ENCODE measurements at places on chromosomes 12 and 14.

DNA sequence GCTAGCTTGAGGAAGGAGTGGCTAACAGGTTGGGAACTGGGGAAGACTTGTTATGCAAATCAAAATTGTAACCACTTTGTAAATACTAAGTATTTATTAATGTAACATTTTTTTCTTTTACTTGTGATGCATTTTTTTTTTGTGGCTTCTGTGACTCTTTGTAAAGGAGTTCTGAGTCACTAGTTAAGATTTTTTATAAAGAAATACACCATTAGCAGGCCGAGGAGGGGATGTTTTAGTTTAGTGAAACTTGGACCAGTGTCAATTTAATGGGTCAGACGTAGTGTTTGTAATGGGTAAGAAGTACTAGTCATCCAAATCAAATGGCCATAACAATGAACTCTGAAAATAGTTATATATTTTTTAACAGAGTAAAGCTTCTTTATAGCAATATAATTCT is 43.1 kb downstream of the AKAP6 start:
- no peaks in the 10 kb centered on the region for H3K27me3 ChIP-seq
- peak overlapping the region; percentile 58 for H3K27ac ChIP-seq
- H3K4me1 ChIP-seq: peaks cover 15% of the 10 kb centered on the region
- no peaks in the 10 kb centered on the region for H3K36me3 ChIP-seq
- peak; percentile 97 for DNase-seq

DNA sequence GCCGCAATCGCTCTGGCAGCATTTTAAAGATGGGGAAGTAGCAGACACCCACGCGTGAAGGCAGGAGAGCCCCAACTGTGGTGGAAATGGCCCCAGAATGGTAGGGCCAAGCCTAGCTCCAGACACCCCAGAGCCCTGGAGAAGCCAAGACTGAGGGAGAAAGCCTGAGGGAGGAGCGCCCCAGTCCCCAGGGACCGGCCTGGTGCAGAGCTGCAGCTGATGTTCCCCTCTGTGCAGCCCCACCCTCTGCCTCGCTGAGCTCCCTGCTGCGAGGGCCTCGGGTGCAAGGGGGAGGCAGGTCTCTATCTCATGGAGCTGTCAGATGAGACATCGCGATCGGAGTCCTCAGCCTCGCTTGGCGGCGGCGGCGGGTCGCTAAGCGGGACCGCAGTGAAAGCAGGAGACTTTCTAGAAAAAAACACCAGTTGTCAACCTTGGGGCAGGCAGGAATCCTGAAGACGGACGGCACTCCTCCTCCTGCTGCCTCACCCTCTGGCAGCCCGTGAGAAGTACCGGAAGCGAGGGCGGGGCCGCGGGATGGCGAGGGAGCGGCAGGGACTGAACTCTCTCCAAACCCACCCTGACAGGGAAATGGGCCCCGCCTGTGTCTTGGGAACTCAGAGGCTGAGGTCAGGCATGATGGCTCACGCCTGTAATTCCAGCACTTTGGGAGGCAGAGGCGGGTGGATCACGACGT is 6.0 kb downstream of the GAPDH start:
- peak overlapping the region; percentile 65 for H3K27ac ChIP-seq
- DNase-seq: peak; percentile 93
- no peak overlapping the region for H3K4me3 ChIP-seq

GRCh38 chr14:71636076-71636475 is 296.2 kb upstream of the RGS6 start:
- no peak overlapping the region for H3K4me3 ChIP-seq
- no peaks in the 10 kb centered on the region for H3K27me3 ChIP-seq
- no peak overlapping the region for H3K27ac ChIP-seq
- no peak for DNase-seq

DNA sequence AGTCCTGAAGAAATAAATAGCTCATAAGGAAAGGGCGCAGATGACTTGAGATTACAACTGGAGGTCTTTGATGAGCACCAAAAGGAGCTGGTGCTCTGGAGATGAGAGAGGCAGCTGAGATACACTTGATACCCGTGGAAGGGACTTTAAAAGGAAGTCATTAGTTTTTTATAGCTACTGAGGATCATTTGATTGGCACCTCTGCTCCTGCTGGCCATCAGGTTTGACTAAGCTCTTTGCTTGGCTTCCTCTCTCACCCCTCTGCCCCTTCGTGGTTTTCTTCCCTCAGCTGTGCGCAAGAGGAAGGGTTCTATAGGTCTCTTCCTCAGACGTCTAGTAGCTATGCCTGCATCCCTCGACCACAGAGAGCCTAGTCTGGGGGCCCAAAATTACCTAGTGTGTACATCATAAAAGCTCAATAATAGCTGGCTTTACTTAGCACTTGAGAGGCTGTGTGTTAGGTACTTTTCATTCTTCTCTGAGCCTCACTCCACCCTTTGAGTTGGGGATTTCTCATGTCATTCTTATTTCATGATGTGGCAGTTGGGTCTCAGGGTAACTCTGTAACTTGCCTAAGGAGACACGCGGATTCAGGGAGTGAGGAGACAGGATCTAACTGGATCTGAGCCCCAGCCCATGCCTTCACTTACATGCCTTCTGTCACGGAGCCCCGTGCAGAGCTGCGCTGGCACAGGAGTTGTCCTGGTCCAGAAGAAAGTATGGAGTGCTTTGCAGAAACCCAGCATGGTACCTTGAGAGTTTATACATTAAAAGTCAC is 68.4 kb upstream of the ASPG start:
- H3K27ac ChIP-seq: no peak overlapping the region
- no peak for DNase-seq
- peaks cover 2% of the 10 kb centered on the region for H3K27me3 ChIP-seq
- H3K4me1 ChIP-seq: no peaks in the 10 kb centered on the region
- no peak overlapping the region for H3K4me3 ChIP-seq

DNA sequence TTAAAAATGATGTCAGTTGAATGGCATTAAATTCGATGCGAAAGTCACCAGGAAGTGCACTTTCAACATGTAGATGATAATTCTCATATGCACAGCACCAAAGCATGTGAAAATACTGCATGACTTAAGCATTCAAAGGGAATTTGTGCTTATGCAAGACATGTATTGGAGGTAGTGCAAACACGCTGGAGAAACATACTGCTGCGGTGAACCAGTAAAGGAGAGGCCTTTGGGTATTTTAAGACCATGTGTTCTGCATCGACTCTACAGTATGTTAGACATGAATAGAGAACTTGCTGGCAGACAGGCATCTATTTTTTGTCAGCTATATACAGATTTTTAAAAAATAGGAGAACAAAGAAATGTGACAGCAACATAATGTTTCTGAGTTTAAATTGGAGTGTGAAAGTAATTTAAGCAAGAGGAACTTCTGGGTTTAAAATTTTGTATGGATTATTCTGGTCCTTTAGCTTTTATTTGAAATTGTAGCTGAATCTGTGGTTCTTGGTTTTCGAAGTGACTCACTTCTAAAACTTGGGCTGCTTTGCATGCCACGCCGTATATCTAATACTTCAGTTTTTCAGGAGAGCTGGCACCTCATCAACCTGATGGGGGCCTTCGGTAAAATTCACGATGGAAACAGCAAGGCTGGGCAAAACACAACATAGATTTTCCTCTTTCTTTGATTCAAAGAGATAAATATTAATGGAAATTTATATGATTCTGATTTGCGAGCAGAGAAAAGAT is 408.7 kb downstream of the APAF1 start:
- no peak overlapping the region for H3K27ac ChIP-seq
- H3K27me3 ChIP-seq: no peaks in the 10 kb centered on the region
- DNase-seq: no peak
- no peaks in the 10 kb centered on the region for H3K36me3 ChIP-seq
- no peak overlapping the region for H3K4me3 ChIP-seq

GRCh38 chr12:48084066-48084465 is 21.8 kb downstream of the SENP1 start:
- H3K27ac ChIP-seq: no peak overlapping the region
- peak; percentile 13 for DNase-seq
- peaks cover 20% of the 10 kb centered on the region for H3K36me3 ChIP-seq

DNA sequence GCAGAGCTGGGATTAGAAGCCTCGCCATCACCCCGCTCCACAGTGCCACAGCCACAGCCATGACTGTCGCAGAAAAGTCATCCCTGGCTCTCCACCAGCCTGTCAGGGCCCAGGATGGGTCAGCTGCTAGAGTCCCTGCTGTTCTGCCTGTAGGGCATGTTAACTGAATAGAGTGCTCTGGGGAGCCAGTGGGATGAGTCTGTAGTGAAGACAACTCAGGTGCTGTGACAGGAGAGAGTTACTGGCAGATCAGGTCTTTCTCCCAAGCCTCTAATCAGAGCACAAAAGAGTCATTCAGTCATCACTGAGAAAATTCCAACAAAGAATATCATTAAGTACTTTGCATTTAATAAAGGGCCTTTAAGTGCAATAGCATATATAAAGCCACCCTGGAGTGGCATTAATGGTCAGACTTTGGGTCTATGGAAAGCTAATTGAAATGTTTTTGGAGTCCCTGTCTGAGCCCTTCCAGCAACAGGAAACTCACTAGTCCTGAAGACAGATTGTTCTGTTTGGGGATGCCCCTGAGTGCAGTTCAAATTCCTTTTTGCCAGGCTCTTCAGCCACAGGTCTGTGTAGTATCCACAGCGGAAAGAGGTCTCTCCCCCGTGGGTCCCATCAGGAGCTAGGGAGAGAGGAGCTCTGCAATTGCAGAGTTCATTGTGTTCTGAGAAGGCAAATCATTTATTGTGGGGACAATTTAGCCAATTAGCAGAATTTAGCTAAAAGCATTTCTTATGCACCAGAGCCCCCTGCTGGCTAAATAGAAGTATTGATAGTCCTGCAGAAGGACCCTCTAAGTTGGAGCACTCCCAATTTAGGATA is 45.2 kb upstream of the C14orf132 start:
- no peak overlapping the region for H3K27ac ChIP-seq
- no peaks in the 10 kb centered on the region for H3K4me1 ChIP-seq
- H3K4me3 ChIP-seq: no peak overlapping the region
- H3K27me3 ChIP-seq: peaks cover 18% of the 10 kb centered on the region
- H3K36me3 ChIP-seq: no peaks in the 10 kb centered on the region

DNA sequence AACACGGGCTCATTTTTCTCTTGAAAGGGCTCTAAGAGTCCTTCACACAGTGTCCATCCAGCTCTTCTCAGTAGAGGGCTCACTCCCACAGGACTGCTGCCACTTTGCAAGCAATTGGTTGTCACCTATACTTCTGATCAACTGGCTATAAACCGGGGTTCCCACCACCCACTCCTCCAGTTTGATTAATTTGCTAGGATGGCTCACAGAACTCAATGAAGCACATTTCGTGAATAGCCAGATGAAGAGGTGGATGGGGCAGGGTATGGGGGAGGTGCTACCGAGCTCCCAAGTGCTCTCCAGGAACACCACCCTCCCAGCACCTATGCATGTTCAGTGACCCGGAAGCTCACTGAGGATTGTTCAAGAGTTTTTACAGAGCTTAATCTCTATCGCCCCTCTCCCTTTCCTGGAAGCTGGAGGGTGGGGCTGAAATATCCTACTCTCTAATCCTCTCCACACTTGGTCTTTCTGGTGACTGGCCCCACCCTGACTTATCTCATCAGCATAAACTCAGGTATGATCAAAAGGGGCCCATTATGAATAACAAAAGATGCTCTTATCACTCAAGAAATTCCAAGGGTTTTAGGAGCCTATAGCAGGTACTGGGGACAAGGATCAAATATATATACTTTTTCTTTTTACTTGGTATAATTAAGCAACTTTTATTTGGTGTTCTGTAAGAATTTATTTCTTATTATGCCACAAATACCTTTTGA is 13.9 kb upstream of the EGLN3 start:
- no peaks in the 10 kb centered on the region for H3K27me3 ChIP-seq
- no peak for DNase-seq
- no peak overlapping the region for H3K4me3 ChIP-seq
- no peaks in the 10 kb centered on the region for H3K36me3 ChIP-seq

DNA sequence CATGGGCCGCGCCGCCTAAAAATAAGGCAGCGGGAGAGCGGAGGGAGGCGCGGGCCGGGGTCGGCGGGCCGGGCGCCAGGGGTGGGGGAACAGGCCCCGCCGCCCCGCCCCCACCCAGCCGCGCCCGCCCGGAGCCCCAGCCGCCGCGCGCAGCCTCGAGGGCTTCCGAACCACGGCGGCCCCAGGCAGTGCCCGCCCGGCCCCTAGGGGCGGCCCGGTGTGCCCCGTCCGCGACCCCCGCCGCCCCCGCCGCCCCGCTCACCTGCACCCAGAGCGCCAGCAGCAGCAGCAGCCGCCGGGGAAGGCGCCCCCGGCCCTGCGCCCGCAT is 519 bp downstream of the JAG2 start:
- peaks cover 3% of the 10 kb centered on the region for H3K4me1 ChIP-seq
- peaks cover 52% of the 10 kb centered on the region for H3K27me3 ChIP-seq
- no peak overlapping the region for H3K27ac ChIP-seq
- DNase-seq: no peak
- no peaks in the 10 kb centered on the region for H3K36me3 ChIP-seq

GRCh38 chr12:2118061-2118460 is 65.3 kb downstream of the CACNA1C start:
- H3K4me3 ChIP-seq: no peak overlapping the region
- peaks cover 24% of the 10 kb centered on the region for H3K4me1 ChIP-seq
- peaks cover 17% of the 10 kb centered on the region for H3K36me3 ChIP-seq
- H3K27me3 ChIP-seq: no peaks in the 10 kb centered on the region

DNA sequence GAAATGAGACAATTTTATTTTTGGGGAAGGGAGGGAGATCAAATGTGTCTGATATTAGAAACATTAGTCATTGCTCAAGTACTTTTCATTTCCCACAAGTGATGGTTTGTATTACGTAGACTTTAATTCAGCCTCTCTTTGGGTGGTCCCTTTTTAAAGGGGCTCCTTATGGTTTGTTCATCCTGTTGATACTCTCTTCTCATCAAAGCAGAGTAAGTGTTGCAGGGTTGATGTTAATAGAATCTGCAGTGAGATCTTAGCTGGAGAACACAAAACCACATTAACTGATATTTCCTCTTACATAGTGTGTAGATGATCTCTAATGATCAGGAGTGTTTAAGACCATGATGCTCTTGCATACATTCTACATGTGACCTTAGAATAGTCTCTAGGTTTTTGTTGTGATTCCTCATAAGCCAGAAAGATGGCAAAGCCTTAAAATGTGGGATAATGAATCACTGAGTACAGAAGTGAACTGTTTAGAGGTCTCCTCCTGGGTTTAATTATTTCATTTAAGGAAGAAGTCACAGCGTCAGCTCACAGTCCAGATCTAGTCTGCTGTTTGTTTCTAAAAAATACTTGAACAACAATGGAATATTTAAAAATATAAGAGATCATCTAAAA is 87.4 kb upstream of the PTPRR start:
- H3K27ac ChIP-seq: no peak overlapping the region
- H3K27me3 ChIP-seq: no peaks in the 10 kb centered on the region
- H3K36me3 ChIP-seq: no peaks in the 10 kb centered on the region
- H3K4me3 ChIP-seq: no peak overlapping the region
- no peaks in the 10 kb centered on the region for H3K4me1 ChIP-seq

DNA sequence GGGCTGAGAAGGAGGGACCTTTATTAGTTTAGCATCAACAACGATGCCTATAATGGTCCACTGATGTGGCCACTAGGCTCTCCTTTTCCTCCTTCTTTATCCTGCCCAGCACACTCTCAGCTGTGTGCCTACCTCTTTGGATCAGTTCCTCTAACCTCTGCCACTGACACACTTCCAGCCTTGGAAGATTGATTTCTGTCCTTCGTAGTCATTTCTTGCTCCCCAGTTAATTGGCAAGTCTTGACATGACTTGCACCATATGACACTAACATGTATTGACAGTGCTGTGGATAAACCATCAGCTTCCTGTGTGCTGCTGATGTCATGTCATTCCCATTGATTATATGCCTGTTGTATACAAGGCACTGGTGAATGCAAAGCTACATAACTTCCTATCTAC is 90.2 kb upstream of the PLEKHG7 start:
- H3K27ac ChIP-seq: no peak overlapping the region
- H3K4me1 ChIP-seq: no peaks in the 10 kb centered on the region
- no peaks in the 10 kb centered on the region for H3K36me3 ChIP-seq
- no peak overlapping the region for H3K4me3 ChIP-seq

- no peaks in the 10 kb centered on the region for H3K36me3 ChIP-seq
- H3K27ac ChIP-seq: peak overlapping the region; percentile 59
- H3K27me3 ChIP-seq: no peaks in the 10 kb centered on the region
- no peak for DNase-seq
- no peak overlapping the region for H3K4me3 ChIP-seq
These were observed 4.5 kb downstream of the SELPLG start for GRCh38 chr12:108629151-108629550.

Data from IMR-90 (cell line).